Small intestine (tissue), 16 donors: ENCODE measurements at places on chromosomes 7 and 10.
A peak's percentile ranks its signal among the peaks of the same experiment; 100 is the strongest.

- peak; percentile 9 for DNase-seq
Measured at GRCh38 chr7:88322151-88322550, 15.5 kb upstream of the STEAP4 start.

- DNase-seq = no peak
Measured at GRCh38 chr7:154581251-154581890, 421.6 kb downstream of the PAXIP1 start.

GRCh38 chr7:3151784-3152183 is 108.1 kb upstream of the CARD11 start:
- no peak for DNase-seq

DNA sequence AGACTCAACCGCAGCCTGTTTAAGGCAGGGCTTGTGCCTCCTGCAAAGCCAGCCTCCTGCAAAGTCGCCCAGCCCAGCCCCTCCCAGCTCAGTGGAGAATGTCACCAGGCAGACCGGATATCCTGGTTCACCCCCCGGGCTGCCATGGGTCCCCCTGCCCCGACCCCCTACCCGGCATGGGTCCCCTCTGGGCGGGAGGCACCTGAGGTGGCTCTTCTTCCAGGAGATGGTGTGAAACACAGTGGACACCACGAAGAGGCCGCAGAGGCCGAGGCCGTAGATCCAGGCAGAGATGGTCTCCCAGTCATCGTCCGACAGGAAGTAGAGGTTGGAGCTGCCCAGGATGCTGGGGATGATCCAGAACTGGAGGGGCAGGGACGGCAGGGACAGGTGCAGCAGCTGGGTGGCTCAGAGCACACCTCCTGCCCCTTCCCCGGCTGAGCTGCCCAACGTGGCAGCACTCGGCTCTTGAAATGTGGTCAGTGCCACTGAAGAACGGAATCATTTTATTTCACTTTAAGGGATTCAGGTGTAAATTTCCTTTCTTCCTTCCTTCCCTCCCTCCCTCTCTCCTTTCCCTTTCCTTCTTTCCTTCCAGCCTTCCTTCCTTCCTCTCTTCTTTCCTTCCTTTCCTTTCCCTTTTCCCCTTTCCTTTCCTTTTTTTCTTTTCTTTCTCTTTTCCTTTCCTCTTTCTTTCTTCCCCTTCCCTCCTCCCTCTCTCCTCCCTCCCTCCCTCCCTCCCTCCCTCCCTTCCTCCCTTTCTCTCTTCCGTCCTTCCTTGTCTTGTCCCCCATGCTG is 36.7 kb upstream of the RADIL start:
- no peak for DNase-seq

DNA sequence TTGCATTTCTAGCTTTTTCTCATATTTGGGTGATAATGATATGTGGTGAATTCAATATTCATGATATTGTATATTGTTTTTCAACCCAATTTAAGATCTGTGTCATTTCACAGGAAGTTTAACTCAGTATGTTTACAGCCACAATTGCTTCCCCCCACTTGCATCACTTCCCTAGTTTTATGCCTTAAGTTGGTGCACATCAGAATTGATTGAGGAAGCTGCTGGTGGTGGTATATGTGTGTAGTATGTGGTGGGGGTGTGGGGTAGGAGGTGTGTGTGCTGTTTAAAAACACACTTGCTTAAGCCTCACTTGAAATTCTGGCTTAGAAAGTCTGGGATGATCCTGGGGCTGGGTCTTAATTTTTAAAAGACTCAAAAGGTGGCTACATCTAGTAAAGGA is 245.1 kb upstream of the AOAH start:
- DNase-seq = no peak

GRCh38 chr7:24384362-24385030 is 100.5 kb downstream of the NPY start:
- DNase-seq = no peak

GRCh38 chr10:101182936-101183335 is 46.3 kb downstream of the LBX1 start:
- no peak for DNase-seq

GRCh38 chr10:69505636-69506318 is 54.5 kb downstream of the TSPAN15 start:
- no peak for DNase-seq

GRCh38 chr7:90119178-90119971 is 34.9 kb upstream of the STEAP1 start:
- DNase-seq = peak; percentile 28

DNA sequence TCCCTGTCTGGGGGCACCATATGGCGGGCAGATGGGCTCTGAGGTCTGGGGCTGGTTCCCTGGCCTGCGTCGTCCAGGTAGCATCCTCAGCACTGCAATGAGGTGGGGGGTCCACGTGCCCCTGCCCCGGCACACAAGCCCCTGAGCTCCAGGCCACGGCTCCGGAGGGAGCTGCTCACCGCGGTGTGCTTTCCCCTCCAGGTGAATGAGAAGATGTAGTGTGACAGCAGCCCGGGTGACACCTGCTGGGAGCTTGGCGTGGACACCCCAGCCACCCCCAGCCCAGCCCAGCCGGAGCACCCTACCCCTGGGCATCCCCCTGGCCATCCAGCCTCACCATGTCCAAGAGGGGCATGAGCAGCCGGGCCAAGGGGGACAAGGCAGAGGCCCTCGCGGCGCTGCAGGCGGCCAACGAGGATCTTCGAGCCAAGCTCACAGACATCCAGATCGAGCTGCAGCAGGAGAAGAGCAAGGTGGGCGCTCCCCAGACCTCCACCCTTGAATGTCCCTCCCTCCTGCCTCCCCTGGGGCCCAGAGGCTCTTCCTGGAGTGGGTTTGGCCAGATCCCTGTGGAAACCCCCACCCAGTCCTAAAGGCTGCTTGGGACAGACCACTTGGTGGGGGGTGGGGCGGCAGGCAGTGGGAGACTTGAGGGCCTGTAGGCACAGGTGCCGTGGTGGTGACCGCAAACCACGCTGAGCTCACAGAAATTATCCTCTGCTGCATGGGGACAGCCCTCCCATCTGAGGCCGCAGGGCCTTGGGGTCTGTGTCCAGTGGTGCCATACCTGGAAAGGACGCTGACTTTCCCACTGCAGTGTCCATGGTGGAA is 38.9 kb downstream of the JAKMIP3 start:
- no peak for DNase-seq

DNA sequence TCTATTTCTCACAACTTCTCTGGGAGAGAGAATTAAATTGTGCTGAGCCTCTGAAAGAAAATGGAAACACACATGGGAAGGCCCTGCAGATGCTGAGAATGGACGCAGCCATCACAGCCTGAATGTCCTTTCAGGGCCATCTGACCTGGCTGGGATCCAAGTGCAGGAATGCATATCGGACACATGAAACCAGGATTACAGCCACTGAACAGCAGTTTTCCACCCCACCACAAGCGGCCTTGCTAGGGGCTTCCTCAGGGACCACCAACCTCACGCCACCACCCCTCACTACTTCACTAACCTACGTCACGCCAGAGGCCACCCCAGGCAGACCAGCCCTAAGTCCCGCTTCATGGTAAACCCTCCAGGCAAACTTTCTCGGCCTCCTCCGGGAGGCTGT is 103.3 kb downstream of the DIP2C start:
- DNase-seq = no peak

- DNase-seq = no peak
Measured at GRCh38 chr10:47288236-47288635, 11.8 kb upstream of the GDF10 start.

DNA sequence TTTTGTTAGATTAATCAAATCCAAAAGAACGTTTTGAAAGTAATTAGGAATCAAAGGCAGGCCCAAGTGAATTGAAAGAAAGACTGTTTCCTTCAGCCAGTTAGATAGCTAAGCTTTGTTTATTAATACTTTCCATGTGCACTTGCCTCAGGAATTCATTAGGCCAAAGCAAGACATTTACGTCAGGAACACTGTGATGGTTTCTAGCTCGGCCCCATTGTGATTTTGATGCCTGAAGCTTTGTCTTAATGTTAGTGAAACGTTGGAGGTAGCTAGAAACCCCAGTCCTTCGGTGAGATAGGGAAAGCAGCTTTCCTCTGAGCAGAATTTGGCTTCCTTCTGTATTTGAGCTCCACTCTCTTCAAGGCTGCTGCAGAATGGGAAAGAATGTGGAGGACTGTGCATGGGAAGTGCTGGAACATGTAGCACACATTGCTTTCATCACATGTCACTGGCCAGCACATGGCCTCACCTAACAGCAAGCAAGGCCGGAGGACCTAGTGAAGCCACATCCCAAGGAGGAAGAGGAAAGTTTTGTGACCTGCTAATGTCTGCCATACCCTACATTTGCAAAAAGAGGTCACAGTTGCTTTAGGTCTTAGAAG is 64.1 kb downstream of the PCGF5 start:
- DNase-seq = no peak

GRCh38 chr10:129136074-129136473 is 331.0 kb upstream of the MGMT start:
- no peak for DNase-seq

DNA sequence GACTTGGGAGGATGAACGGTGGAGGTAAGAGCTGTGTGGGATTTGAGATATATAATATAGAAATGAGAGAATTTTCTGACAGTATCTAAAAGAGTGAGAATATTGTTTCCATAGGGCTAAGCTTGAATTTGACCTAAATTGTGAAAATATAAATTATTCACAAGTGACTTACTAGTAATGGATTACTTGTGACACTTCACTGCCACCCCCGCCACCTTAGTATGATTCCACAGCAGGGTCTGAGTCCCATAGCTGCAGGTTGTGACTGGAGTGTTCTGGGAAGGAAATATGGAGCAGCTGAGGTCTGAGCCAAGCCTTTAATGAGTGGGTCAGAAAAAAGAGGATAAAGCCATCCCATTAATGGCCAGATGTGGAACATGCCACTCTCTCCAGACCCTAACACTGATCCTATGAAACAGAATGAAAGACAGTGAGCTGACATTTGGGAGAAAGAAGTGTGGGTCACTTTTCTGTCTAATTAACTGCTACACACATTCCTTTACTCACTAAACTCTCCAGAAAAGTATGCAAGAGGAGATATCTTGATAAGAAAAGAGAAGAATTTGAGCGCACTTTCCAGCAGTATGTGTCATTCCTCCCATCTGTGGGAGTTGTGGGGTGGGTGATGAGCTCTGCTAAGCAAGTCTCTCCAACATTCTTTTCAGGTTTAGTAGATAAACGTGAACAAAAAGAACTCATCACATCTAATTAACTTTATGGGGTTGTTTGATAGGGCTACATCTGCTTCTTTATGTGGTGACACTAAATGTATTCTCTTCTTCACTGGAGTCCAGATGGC is 1193.4 kb downstream of the SORCS3 start:
- no peak for DNase-seq

DNA sequence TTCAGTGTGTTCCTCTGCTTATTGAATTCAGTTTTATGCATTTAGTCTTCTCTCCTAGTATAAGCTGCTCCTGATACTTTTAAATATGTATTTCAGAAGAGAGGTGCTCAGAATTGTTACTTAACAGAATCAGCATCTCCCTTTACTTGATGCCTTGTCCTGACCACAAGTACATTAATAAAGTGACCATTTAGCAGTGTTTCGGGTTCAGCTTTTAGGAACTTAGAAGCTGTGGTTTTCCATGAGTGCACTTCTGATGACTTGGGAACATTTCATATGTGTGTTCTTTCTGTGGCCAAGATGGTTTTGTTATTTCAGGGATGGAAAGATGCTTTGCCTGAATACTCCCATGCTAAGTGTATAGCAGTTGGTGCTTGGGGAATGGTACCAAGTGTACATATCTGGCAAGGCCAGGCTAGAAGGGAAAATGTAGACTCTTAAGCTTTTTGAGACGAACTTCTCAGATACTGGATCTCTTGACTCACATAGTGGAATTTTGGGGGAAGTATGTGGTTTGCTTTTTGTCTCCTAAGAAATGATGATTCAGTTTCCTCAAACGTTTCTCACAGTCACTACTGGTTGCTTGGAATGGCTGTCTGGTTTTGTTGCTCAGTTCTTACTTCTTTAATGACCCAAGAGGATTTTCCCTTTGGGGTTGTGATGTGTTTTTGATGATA is 17.2 kb downstream of the SGPL1 start:
- no peak for DNase-seq

DNA sequence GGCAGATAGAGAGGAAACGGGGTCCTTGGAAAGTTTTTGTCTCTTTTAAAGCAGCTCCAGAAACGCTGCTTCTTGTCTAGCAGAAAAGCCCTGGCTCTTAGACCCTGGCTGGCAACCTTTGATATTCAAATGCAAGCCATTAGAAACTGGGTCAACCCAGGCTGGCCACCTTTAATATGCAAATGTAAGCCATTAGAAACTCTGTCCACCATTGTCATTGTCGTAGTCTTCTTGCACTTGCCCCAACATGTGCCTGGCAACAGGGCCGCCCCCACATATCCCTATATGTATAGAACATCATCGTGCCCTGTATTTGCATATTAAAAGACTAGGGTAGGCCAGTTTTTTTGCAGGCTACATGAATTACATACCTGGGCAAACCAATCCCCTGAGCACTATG is 621.3 kb upstream of the DPP6 start:
- no peak for DNase-seq

DNA sequence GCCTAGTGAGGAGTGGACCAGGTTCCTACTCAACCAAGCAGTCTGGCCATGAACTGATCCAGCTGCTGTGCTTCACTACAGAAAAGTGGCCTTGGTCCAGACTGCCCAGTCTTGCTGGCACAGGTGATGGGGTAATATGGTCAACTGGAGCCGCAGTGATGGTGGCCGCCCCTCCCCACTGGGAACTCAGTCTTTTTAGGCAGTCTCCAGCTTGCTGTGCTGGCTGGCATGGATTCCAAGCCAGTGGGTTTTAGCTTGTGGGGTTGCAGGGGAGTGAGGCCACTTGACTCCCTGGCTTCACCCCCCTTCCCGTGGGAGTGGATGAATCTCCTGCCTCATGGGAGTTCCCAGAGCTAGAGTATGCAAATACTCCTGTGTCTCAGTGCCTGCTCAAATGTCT is 52.7 kb upstream of the CDK6 start:
- DNase-seq = no peak

DNA sequence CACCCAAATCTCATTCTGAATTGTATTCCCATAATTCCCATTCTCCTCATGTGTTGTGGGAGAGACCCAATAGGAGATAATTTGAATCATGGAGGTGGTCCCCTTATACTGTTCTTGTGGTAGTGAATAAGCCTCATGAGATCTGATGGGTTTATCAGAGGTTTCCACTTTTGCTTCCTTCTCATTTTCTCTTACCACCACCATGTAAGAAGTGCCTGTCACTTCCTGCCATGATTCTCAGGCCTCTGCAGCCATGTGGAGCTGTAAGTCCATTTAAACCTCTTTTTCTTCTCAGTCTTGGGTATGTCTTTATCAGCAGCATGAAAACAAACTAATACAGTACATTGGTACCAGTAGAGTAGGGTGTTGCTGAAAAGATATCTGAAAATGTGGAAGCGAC is 98.2 kb upstream of the ASAH2 start:
- no peak for DNase-seq

GRCh38 chr10:101653536-101653935 is 41.4 kb downstream of the FBXW4 start:
- DNase-seq = no peak

GRCh38 chr7:87204933-87205332 is 14.6 kb downstream of the TMEM243 start:
- no peak for DNase-seq
